ENCODE measurements at places on chromosomes 4 and X.

GRCh38 chr4:81217779-81218178, 2.8 kb upstream of the PRKG2 start:
- H3K4me3 ChIP-seq: no peak overlapping the region
- DNase-seq: no peak
- H3K27ac ChIP-seq: no peak overlapping the region
- no peaks in the 10 kb centered on the region for H3K4me1 ChIP-seq

DNA sequence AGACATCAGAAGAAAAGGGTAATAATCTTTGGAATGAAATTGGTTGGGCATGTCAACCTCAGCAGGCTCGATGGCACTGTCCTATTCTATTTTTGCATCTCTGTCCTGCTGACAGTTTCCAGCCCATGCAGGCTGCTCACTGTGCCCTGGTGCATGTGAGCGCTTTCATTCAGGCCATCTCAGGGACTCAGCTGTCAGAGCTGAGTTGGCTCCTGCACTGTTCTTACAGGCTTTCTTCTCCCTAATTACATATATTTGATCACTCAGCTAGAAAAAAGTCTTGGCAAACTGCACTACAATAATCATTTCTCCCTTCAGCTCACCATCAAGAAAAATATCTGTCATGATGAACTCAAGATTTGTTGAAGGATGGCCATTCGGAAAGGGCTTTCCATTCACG, 84.7 kb downstream of the RASL11B start:
- H3K36me3 ChIP-seq: no peaks in the 10 kb centered on the region
- H3K27me3 ChIP-seq: no peaks in the 10 kb centered on the region
- no peaks in the 10 kb centered on the region for H3K4me1 ChIP-seq
- no peak overlapping the region for H3K27ac ChIP-seq
- DNase-seq: no peak

GRCh38 chr4:138238521-138239292, 3.4 kb downstream of the SLC7A11 start:
- no peak overlapping the region for H3K4me3 ChIP-seq
- no peaks in the 10 kb centered on the region for H3K4me1 ChIP-seq
- H3K27me3 ChIP-seq: no peaks in the 10 kb centered on the region
- no peaks in the 10 kb centered on the region for H3K36me3 ChIP-seq
- DNase-seq: no peak
- H3K27ac ChIP-seq: no peak overlapping the region

DNA sequence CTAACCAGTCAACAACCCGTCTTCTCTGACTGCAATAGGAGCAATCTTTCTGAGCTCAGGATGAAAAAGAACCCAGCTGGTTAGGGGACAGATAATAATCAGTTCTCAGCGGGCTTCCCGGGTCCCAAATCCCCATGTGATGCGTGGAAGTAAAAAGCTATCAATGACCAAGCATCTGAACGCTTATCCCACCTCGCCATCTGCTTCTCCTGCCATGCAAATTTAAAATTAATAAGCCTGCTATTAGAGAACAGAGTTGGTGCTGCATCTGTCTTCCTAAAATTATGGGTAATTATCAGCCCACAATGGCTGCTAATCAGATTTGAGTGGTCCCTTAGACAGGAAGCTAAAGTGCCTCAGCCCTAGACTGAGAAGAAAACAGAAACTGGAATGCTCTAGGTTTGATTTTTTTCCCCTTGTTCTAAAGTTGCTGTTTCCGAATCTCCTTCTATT, 37.5 kb downstream of the AFAP1 start:
- H3K27ac ChIP-seq: peak overlapping the region; percentile 73
- no peaks in the 10 kb centered on the region for H3K27me3 ChIP-seq
- no peaks in the 10 kb centered on the region for H3K4me1 ChIP-seq
- H3K4me3 ChIP-seq: no peak overlapping the region
- no peaks in the 10 kb centered on the region for H3K36me3 ChIP-seq

GRCh38 chrX:150967786-150968185, 15.3 kb upstream of the HMGB3 start:
- no peaks in the 10 kb centered on the region for H3K36me3 ChIP-seq
- no peak overlapping the region for H3K27ac ChIP-seq
- no peaks in the 10 kb centered on the region for H3K27me3 ChIP-seq
- no peak for DNase-seq
- no peak overlapping the region for H3K4me3 ChIP-seq

GRCh38 chrX:70427365-70427764, 4.3 kb downstream of the GDPD2 start:
- H3K4me1 ChIP-seq: no peaks in the 10 kb centered on the region
- H3K36me3 ChIP-seq: no peaks in the 10 kb centered on the region

- no peaks in the 10 kb centered on the region for H3K27me3 ChIP-seq
- no peak overlapping the region for H3K4me3 ChIP-seq
- DNase-seq: no peak
- no peaks in the 10 kb centered on the region for H3K4me1 ChIP-seq
Observed at GRCh38 chrX:42450228-42450627, 327.7 kb downstream of the PPP1R2C start.

GRCh38 chrX:49972328-49972860, 50.0 kb downstream of the CLCN5 start:
- H3K36me3 ChIP-seq: no peaks in the 10 kb centered on the region
- H3K4me3 ChIP-seq: no peak overlapping the region
- no peaks in the 10 kb centered on the region for H3K4me1 ChIP-seq
- DNase-seq: no peak
- no peaks in the 10 kb centered on the region for H3K27me3 ChIP-seq

GRCh38 chr4:105509714-105510113, 35.9 kb upstream of the PPA2 start:
- H3K27ac ChIP-seq: no peak overlapping the region
- H3K4me1 ChIP-seq: no peaks in the 10 kb centered on the region
- no peak overlapping the region for H3K4me3 ChIP-seq

DNA sequence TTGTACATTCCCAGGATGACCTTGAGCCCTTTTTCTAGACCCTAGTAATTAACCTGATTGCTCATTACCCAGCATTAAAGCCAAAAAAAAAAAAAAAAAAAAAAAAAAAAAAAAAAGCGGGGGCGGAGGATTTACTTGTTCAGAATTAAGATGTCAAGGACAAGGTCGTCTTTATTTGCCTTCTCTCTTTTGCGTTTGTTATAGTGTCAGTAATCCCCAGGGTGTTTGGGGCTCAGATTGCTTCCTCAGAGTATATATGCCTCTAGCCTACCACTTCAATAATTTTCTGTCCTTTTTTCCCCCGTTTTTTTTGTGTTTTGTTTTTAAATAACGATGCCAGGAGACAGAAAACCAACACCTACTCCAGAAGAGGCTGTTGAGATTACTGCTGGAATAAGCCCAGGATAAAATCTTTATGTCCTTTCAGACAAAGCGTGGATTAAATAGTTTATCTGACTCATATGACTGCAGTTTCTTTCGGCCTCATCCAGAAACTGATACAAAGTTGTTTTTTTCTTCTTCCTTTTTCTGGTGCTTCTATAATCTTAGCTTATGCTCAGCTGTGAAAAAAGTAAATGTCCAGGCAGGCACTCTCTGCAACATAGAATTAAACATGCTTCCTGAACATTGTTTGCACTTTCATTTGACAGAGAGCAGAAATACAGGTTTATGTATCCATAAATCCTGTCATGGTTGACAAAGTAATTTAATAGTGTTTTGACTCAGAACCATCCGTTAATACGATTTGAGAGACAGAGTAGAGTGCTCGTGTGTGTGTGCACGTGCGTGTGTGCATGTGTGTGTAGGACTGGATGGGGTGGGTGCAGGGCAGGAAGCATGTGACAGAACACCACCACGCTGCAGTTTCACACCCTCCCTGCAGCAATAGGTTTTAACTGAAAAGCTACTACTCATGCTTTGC, 138.6 kb downstream of the AFF1 start:
- no peaks in the 10 kb centered on the region for H3K27me3 ChIP-seq
- H3K4me3 ChIP-seq: peak overlapping the region; percentile 4
- H3K27ac ChIP-seq: peak overlapping the region; percentile 67
- peaks cover 95% of the 10 kb centered on the region for H3K4me1 ChIP-seq

GRCh38 chr4:25856756-25857155, 6.0 kb downstream of the SEL1L3 start:
- no peaks in the 10 kb centered on the region for H3K36me3 ChIP-seq
- H3K27ac ChIP-seq: no peak overlapping the region
- no peak overlapping the region for H3K4me3 ChIP-seq
- no peaks in the 10 kb centered on the region for H3K27me3 ChIP-seq
- peaks cover 7% of the 10 kb centered on the region for H3K4me1 ChIP-seq

GRCh38 chr4:176789955-176790354, 2.8 kb downstream of the VEGFC start:
- H3K27ac ChIP-seq: no peak overlapping the region
- peaks cover 18% of the 10 kb centered on the region for H3K4me1 ChIP-seq
- no peaks in the 10 kb centered on the region for H3K27me3 ChIP-seq
- no peak for DNase-seq
- H3K36me3 ChIP-seq: no peaks in the 10 kb centered on the region
- H3K4me3 ChIP-seq: no peak overlapping the region

- no peaks in the 10 kb centered on the region for H3K27me3 ChIP-seq
- H3K4me3 ChIP-seq: no peak overlapping the region
- H3K36me3 ChIP-seq: no peaks in the 10 kb centered on the region
- no peak for DNase-seq
Observed at GRCh38 chr4:24209906-24210305, 320.1 kb upstream of the PPARGC1A start.

DNA sequence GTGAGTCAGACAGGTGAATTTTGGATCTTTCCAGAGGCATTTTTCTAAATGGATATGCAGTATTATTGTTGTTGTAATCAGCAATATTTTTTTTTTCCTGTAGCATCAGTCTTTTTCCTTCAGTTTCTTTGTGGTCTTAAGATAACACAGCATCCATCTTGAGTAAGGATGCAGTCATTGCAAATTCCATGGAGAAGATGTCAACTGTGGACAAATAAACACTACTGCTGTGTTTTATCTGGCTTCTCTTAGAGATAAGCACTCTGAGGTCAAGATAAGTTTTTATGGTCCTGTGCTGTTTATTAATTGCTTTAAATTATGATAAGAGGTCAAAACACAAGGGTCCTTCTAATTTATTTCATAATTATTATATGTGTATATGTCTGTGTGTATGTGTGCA, 1255.7 kb downstream of the ADGRL3 start:
- H3K4me3 ChIP-seq: no peak overlapping the region
- DNase-seq: no peak
- H3K27ac ChIP-seq: no peak overlapping the region
- H3K4me1 ChIP-seq: no peaks in the 10 kb centered on the region
- no peaks in the 10 kb centered on the region for H3K36me3 ChIP-seq
- H3K27me3 ChIP-seq: no peaks in the 10 kb centered on the region

DNA sequence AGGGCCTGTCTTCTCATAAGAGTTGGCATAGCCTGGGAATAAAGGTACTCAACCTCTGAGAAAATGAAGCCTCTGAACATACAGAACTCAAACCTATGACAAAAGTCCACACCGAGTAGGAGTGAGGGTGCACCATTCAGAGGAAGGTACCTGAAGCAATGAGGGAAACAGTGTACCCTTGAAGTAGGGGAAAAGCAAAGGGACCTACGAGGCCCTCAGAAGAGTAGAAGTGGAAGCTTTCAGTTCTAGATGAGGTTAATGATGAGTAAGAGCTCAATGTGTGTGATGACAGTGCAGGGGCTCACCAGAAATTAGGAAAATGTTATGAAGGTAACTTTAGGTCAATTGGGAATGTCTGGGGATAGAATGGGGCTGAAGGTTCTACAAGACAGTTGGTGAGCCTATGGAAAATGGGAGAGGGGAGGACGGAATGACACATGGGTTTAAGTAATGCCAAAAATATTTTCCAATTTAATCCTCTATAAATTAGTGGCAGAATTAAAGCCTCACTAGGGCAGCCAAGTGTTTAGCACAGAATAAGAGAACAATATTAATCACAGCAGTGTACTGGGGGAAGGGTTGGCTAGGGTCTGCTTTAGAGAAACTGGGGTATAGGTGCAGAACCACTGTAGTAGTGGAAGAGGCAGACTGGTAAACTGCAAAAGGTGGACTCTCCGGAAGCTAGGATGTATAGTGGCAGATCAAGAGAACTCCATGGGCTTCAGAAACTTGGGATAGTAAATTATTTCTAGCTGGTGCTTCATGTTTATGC, 39.8 kb downstream of the RAB33A start:
- H3K27me3 ChIP-seq: no peaks in the 10 kb centered on the region
- no peak overlapping the region for H3K27ac ChIP-seq
- no peak for DNase-seq
- H3K36me3 ChIP-seq: no peaks in the 10 kb centered on the region
- no peak overlapping the region for H3K4me3 ChIP-seq
- no peaks in the 10 kb centered on the region for H3K4me1 ChIP-seq

GRCh38 chr4:108345862-108346817, 177.4 kb upstream of the LEF1 start:
- H3K36me3 ChIP-seq: no peaks in the 10 kb centered on the region
- no peak overlapping the region for H3K27ac ChIP-seq
- no peaks in the 10 kb centered on the region for H3K4me1 ChIP-seq
- no peak overlapping the region for H3K4me3 ChIP-seq
- H3K27me3 ChIP-seq: no peaks in the 10 kb centered on the region

DNA sequence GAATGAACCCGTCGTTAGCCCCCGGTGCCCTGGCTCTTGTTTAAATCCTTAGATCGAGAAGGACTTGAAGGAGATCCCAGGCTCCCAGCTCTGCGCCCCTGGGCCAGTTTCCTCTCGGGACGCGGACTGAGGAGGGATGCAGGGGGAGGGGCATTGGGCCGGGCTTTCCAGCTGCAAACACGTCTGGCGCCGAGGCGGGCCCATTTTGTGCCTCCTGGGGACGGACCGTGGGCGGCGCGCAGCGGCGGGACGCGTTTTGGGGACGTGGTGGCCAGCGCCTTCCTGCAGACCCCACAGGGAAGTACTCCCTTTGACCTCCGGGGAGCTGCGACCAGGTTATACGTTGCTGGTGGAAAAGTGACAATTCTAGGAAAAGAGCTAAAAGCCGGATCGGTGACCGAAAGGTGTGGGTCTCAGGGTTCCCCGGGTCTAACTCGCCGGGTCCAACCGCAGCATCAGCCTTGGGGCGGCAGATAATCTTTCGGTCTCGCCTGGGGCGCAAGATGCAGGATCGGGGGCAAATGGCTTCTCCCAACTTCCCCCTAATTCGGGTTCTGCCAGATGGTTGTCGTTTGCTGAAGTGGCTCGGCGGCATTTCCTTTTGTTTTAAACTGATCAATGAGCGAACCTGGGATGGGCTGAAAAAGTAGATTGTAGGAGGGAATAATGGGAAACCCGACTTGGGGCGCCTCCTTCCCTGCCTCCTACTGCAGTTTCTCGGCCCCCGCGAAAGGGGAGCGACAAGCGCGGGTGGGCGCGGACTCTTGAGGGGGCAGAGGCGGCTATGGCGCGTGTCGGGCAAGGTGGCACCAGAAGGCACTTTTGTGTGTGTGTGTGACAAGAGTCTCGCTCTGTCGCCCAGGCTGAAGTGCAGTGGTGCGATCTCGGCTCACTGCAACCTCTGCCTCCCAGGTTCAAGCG, 2.9 kb downstream of the PDGFRA start:
- no peaks in the 10 kb centered on the region for H3K36me3 ChIP-seq
- peak overlapping the region; percentile 70 for H3K27ac ChIP-seq
- peaks cover 59% of the 10 kb centered on the region for H3K27me3 ChIP-seq
- peak overlapping the region; percentile 54 for H3K4me3 ChIP-seq
- peaks cover 67% of the 10 kb centered on the region for H3K4me1 ChIP-seq
